ENCODE measurements at places on chromosomes 16 and 17.

DNA sequence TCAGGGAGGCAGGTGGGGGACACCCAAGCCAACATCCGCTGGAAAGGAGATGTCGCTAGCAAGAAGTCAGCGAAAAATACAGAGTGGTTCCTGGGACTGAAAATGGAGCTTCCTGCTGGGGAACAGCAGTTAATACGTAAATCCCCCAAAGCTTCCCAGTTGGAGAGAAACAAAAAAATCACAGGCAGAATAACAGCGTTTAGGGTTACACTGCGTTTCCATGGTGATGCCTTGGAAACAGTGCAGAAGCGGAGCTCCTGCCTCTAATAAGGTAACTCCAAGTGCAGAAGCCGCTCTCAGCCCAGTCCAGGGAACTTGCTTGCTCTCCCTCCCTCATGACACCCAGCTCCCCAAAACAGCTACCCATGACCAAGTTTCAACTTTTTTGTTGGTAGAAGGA, 73.4 kb downstream of the PLD6 start:
- DNase-seq: no peak

- no peak for DNase-seq
These were observed at the start of gene CTRB2 for GRCh38 chr16:75206749-75207451. TSS of gene CTRB2 (minus strand) at chr16:75207161. CDS start at chr16:75207141, 20 bp downstream.

GRCh38 chr17:1087381-1088241, 90.7 kb downstream of the TIMM22 start:
- peak; percentile 34 for DNase-seq

- DNase-seq: no peak
These were observed 6.0 kb downstream of the CDK5R1 start for GRCh38 chr17:32492648-32493289.

GRCh38 chr17:15999974-16000827, 577 bp downstream of the TTC19 start:
- DNase-seq: no peak

Measured in stromal cell of bone marrow (primary cell).